Kidney tubule cell (primary cell): ENCODE measurements at places on chromosomes 16 and 17.

DNA sequence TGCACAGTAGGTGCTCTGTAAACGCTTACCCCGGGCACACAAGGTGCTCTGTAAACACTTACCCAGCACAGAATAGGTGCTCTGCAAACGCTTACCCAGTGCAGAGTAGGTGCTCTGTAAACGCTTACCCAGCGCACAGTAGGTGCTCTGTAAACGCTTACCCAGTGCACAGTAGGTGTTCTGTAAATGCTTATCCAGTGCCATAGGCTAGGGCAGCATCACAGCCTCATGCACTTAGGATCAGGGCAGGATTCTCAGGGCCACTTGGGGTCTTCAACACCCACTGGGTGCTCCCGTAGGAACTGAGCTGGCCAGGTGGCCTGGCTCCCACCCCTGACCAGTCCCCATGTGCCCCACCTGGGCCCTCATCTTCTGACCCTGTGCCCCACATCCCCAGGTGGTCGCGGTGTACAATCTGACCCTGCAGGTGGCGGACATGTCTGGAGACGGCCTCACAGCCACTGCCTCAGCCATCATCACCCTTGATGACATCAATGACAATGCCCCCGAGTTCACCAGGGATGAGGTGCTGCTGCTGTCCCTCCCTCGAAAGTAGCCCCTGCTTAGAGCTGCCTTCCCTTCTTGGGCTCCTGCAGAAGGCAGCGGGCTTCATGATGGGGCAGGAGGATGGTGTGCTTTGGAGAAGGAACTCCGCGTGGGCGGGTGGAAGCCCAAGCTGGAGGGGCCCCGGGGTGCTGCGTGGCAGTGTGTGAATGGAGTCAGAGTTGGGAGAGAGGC lies 13.1 kb downstream of the SLC22A31 start:
- DNase-seq: peak; percentile 13

GRCh38 chr16:19379838-19380237 lies 37.8 kb upstream of the TMC5 start:
- DNase-seq: no peak

DNA sequence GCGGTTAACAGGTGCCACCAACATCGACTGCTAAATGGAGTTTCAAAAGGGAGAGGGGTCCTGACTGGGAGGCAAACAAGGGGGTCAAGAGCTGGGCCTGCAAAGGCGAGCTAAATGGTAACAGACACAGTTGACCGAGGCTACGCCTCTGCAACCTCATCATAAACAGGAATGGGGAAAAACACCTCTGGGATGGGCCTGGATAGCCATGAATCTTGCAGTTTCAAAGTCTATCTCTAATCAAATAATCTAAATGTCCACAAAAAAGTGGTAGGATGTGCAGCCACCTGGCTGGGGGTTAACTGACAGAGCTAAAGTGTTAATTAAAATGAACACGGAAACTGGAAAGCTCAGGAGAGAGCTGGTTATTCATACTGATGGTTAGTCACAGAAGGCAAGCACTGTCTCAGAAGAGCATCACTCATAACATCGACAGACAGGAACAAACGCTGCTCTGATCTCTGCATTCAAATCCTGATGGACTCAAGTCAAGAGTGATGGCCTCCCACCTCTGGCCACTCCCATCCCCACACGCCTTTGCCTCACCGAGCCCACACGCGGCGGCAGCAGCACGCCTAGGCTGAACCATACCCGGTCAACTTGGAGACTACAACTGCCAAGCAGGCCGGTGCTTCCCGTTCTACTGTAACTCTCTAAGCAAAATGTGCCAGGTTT lies 56.3 kb downstream of the CREBBP start:
- peak; percentile 57 for DNase-seq

- peak; percentile 38 for DNase-seq
Observed at GRCh38 chr16:70391881-70392481, 45.3 kb downstream of the DDX19A start.

DNA sequence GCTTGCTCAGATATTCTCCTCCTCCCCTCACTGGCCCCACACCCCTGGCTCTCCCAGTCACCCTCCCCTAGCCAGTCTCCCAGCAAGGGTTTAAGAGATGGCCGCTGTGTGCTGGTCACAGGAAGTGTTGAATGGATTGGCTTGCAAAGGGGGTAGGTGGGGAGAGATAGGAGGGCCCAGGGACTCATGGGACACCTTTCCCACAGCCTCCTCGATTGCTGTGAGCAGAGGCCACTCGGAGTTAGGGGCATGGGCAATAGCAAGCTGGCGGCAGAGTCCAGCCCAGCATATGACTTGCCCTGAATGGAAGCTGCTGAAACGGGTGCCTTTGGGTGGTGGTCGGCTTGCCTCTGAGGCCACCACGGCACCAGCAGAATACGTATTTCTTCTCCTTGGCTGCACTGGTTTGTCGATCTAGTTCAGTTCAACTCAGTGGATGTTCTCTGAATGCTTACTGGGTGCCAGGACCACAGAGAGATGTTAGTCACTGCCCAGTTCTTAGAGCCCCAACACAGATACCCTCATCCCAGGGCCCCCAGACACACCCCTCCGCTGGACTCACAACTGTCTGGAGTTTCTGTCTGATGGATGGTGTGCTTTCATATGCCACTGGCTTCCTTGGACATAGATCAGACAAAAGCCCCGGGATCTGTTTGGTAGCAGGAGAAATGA lies 6.0 kb downstream of the WFIKKN2 start:
- DNase-seq: no peak

- DNase-seq: peak; percentile 67
Observed at GRCh38 chr16:19555938-19556771, 652 bp downstream of the VPS35L start.

- DNase-seq: no peak
Observed at GRCh38 chr17:20728181-20728580, 148.7 kb downstream of the CDRT15L2 start.

- no peak for DNase-seq
Observed at GRCh38 chr16:49373504-49373903, at the start of gene C16orf78. TSS of gene C16orf78 (plus strand) at chr16:49373804. CDS start at chr16:49373940, 136 bp downstream.

- DNase-seq: no peak
Observed at GRCh38 chr17:70869402-70870085, 700.2 kb downstream of the KCNJ2 start.

DNA sequence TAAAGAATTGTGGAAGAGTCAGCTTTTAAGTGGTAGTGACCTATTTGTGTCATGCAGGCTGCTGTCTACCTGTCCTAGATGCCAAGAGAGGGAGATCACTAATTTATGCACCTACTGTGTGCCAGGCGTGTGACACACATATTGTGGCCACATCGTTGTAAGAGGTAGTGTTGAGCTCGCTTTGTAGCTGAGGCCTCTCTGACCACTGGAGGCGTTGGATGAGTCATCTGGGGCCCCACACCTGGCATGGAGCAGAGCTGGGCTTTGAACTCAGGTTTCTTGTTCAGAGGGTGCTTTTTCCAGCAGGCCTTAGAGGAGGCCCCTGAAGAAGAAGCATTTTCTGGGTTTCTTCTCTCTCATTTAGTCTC lies 52.3 kb upstream of the LGALS9 start:
- peak; percentile 47 for DNase-seq

DNA sequence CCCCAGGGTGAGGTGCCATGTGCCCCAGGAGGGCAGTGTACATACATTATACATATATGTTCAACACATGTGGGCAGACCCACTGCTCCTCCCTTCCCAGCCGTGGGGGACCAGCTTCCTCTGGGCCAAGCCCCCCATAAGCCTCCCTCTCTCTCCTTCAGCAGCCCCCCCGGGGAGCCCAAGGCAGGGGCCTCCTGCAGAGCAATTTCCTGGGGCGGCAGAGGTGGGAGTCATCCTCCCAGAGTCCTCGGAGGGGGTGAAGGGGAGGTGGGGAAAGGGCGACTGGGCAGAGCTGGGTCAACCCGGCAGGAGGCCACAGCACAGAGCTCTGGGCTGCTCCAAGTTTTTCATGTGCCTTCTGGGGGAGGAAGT lies 235.1 kb downstream of the ZNF423 start:
- DNase-seq: no peak

DNA sequence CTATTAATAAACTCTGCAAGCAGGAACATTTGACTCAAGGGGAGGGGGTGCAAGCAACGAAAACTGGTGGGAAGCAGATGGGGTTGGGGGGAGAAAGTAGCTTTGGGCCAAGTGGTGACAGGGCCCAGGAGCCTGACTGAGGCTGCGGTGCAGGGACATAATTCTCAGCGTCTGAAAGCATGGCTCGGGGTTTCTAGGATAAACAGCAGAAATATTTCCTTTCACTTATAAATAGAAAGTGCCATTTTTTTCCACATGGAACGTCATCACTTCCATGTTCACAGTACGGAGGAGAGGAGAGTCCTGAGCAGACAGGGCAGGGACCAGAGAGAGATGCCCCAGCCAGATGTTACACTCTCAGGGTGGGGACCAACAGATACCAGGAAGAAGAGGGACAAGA lies 197.1 kb downstream of the ZFHX3 start:
- DNase-seq: no peak

DNA sequence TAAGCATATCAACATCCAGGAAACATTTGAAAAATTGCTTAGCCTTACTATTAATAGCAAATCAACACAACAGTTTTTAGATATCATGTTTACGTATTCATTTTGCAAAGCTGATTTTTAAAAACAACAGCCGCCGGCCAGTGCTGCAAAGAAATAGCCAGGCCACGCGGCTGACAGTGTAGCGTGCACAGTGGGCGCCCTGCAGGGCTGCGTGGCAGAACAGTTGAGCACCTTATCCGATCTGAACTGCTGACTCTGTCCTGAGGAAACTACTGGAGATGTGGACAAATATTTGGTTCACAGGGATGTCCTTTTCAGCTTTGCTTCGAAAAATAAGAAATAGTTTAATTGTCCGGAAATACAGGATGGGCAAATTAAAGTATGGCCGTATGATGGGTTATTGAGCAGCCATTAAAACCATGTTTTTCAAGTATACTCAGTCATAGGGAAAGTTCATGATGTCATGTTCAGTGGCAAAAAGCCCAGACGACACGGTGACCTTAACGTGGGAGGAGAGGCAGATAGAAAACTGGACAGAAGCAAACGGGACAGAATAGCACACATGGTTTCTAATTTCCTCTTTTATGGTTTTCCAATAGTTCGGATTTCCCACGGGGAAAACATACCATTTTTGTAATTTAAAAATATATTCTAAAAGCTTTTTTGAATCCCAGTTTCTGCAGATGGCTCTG lies 52.4 kb upstream of the ENDOV start:
- no peak for DNase-seq

- DNase-seq: no peak
Observed at GRCh38 chr17:72733619-72734282, 358.7 kb downstream of the SLC39A11 start.

GRCh38 chr16:50251375-50252081 lies 14.8 kb upstream of the ADCY7 start:
- peak; percentile 56 for DNase-seq

DNA sequence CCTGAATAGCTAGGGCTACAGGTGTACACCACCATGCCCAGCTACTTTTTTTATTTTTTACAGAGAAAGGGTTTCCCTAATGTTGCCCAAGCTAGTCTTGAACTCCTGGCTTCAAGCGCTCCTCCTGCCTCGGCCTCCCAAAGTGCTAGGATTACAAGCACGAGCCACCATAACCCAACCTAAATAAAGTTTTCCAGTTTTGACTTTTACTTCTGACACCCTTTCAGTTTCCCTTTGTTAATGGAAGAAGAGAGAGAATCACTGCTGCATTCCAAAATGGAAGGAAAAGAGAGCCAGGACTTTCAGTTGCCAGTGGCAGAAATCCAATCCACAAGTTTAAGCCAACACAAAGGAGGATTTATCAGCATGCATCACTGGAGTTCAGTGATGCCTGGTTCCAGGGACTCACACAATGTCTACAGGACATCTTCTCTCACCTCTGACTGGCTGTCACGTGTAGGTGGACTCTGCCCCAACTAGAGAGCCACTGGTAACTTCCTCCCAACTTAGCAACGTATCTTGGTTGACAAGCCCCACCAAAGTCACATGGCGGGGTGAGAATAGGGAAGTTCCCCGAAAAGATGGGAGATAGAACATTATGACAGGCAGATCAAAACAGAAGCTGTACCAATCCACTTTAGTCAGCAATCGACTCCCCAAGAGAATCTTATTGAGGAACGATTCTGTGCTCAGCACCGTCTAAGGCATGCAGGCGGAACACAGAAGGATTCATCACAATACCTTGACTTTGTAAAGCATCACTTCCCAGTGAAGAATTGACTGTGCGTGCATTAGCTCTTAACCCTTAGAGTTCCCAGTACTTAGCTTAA lies 46.5 kb downstream of the GAS7 start:
- peak; percentile 38 for DNase-seq

- DNase-seq: no peak
Observed at GRCh38 chr17:80499961-80500665, 23.7 kb upstream of the NPTX1 start.

DNA sequence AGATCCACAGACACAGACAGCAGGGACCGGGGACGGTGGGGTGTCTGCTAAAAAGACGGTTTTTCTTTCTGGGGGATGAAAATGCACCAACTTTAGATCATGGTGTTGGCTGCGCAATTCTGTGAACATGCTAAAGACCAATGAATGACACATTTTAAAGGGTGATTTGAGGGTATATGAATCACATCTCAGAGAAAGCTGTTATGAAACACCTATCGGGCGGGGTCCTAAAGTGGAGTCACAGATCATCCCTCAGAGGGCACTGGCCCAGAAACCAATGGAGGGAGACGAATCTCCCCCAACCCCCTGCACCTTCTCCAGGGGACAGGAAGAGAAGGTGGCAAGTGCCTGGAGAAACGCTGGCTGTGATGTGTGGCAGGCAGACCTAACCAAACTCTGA lies 26.0 kb downstream of the KLHDC4 start:
- no peak for DNase-seq

- DNase-seq: no peak
Observed at GRCh38 chr17:34760931-34761495, 181.6 kb downstream of the TMEM132E start.

GRCh38 chr17:76371656-76372628 lies 12.5 kb upstream of the SPHK1 start:
- DNase-seq: peak; percentile 98

- no peak for DNase-seq
Observed at GRCh38 chr17:77501101-77501566, 360.4 kb downstream of the SEC14L1 start.

DNA sequence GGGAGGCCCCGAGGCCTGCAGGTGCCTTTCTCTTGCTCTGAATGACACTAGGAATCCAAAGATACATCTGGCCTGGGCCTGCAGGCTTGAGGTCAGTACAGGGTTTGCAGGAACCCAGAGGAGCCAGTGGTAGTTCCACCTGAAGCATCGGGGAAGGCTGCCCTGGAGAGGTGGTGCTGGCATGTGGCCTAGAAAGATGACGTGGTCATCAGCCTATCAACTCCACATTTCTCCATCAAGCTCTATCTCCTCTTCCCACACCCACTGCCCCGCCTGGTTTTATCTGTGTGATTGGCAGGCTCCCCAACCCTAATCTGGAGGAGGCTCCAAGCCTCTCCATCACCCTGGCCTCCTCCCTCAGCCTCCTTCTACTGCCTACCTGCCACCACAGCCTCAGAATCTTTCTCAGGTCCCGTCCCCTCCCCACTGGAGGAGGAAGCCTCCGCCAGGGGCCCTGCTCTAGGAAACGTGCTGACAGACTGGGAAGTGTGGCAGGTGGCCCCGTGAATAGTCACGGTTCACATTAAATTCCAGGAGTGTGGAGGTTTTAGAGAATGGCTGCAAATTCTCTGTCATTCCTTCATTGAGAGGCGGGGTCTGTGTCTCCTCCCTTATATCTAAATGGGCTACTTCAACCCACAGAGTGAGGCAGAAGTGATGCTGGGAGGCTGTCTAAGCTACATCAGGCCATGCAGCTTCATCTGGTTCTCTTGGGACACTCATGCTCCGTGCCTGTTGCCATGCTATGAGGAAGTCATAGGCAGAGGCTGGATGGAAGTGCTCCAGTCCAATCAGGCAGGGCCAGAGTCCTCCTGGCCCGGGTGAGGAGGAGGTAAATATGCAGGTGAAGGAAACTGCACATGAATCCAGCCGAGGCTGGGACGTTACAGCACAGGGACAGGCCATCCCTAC lies 11.4 kb upstream of the MAP2K3 start:
- DNase-seq: no peak
